ENCODE measurements at places on chromosomes 5 and 9.

GRCh38 chr5:8523501-8523900, 654.6 kb downstream of the MTRR start:
- DNase-seq: no peak
- no peaks in the 10 kb centered on the region for H3K4me1 ChIP-seq
- H3K27ac ChIP-seq: no peak overlapping the region
- no peaks in the 10 kb centered on the region for H3K36me3 ChIP-seq
- H3K27me3 ChIP-seq: no peaks in the 10 kb centered on the region

DNA sequence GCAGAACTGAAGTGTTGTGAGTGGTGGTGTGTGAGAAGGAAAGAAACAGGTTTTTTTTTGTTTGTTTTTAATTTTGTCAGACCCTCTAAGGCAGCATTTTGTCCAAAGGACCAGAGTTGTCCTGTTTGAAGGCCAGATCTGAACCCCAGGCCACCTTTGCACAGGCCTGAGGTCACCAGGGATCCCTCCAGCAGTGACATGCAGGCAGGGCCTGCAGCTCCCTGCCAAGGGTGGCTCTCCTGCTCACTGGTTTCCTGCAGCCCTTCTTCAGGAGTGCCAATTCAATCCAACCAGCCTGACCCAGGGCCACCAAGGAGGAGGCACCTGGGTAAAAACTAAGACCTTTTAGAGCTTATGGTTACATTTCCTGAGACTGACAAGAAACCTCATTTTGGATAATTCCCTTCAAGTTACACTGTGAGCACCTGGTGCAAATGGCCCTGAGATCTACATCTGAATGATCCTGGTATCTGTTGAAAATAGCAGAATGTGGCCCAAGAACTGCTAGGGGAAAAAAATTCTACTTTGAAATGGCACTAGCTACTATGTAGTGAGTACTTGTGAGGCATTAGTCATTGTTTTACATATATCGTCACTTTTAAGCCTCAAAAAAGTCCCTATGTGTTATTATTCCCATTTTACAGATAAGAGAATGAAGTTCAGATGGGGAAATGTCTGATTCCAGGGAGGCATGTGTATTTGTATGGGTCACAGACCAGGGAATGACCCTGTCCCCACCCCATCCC, 33.5 kb upstream of the SMU1 start:
- no peak overlapping the region for H3K4me3 ChIP-seq
- peaks cover 4% of the 10 kb centered on the region for H3K4me1 ChIP-seq
- no peak overlapping the region for H3K27ac ChIP-seq

DNA sequence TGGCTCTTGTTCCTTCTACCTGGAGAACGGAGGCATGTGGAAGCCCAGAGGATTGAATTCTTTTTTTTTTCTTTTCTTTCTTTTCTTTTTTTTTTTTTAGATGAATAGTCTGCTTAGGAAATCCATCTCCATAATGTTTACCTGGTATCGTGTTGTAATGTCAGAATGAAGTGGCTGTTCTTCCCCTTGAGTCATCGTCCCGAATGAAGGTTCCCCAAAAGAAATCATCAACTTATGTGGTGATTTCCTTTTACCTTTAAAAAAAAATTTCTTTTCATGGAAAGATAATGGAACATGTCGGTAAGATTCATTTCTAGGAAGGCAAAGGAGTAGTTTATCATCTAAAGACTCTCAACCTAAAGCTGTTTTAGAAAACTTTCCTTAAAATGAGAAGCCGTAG, 59.7 kb downstream of the DOCK8 start:
- peaks cover 6% of the 10 kb centered on the region for H3K36me3 ChIP-seq
- H3K27me3 ChIP-seq: no peaks in the 10 kb centered on the region
- no peak for DNase-seq
- no peak overlapping the region for H3K4me3 ChIP-seq
- no peaks in the 10 kb centered on the region for H3K4me1 ChIP-seq
- no peak overlapping the region for H3K27ac ChIP-seq

DNA sequence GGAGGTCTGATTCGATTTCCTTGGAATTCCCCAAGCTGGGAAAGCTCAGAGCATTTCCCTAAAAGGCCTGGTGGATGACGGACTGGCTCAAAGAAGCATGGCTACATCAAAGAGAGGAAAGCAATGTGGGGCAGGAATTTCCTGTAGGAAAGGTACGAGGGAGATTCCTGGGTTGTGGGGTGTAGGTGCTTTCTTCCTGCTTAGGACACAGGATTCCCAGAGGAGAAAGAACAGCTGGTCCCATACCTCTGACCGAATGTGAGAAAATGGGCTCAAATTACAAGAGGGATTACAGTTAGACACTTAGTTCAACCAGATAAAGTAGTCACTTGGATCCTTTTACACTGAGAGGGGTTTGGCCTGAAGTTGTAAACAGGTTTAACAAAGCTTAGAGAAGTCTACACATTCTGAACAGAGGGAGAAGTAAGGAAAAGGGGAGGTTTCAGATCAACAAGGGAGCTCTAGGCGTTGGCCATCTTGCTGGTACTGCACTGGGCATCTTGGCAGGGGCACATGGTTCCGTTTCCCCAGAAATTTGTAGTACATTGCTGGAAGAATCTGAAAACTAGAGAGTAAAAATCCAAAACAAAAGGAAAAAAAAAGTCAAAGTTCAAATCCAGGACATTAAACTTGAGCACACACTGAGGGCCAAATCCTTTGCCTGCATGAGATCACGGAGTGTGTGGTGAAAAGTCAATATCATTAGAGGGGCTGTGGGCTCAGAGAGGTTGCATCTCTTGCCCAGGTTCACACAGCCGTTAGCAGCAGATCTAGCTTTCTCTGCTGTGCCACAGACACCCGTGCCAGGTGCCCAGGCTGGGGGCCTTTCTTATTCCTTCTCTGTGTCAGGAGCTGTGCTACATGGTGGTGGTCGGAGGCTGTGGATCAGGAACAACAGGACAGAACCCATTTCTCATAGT, 171.3 kb downstream of the RGS3 start:
- H3K36me3 ChIP-seq: no peaks in the 10 kb centered on the region
- no peaks in the 10 kb centered on the region for H3K27me3 ChIP-seq
- peak overlapping the region; percentile 4 for H3K27ac ChIP-seq

DNA sequence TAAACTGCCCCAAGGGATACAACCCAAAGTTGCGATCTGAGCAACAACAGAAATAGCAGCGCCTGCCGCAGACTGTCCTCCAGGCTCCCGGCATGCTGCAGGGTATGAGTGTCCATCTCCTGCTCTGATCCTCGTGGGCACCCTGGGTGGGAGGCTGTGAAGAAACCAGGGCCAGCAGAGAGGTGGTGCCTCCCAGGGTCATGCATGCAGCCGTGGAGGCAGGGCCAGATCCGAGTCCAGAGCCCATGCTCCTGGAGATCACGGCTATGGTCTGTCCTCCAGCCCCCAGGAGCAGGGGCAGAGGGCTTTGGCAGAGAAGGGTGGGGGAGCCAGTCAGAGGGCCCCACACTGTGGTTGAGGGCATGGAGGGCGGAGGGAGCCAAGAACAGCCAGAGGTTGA, 29.0 kb downstream of the HRH2 start:
- no peak overlapping the region for H3K4me3 ChIP-seq
- peaks cover 12% of the 10 kb centered on the region for H3K4me1 ChIP-seq
- H3K27ac ChIP-seq: no peak overlapping the region

DNA sequence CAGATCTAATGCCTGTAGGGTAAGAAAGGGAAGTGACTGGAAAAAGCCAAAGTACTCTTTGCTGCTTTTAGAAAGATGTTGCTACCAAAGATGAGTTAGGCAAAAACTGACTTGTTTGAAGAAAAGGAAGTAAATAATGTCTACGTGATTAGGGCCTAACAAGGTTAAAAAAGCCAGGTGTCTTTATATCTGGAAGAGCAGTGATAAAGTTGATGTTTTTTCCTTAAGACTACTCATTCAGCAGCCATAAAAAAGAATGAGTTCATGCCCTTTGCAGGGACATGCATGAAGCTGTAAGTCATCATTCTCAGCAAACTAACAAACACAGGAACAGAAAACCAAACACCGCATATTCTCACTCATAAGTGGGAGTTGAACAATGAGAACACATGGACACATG, 13.5 kb upstream of the AMACR start:
- H3K27ac ChIP-seq: no peak overlapping the region
- H3K36me3 ChIP-seq: no peaks in the 10 kb centered on the region
- no peak for DNase-seq
- H3K4me3 ChIP-seq: no peak overlapping the region
- H3K27me3 ChIP-seq: no peaks in the 10 kb centered on the region

DNA sequence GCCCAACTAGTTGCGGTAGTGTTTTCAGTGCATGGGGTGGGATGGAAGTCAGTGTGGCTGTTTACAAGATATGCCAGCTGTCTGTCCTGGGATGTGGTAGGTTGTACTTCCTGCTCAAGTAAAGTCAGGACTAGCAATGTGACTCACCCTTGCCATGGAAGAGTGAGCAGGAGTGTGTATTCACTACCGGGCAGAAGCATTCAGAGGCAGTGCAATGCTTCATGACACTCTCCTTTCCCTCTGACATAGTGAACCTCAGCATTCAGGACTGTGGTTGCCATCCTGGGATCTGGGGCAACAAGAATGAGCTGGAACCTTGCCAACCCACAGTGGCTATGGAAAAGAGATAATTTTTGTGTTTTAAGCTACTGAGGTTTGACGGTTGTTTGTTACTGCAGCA, 68.9 kb downstream of the BOD1 start:
- H3K27me3 ChIP-seq: no peaks in the 10 kb centered on the region
- H3K4me3 ChIP-seq: no peak overlapping the region
- no peaks in the 10 kb centered on the region for H3K4me1 ChIP-seq
- no peak for DNase-seq
- H3K27ac ChIP-seq: no peak overlapping the region

GRCh38 chr5:141869040-141869439, 9.2 kb downstream of the PCDH1 start:
- H3K4me3 ChIP-seq: no peak overlapping the region
- no peak overlapping the region for H3K27ac ChIP-seq
- H3K27me3 ChIP-seq: no peaks in the 10 kb centered on the region

DNA sequence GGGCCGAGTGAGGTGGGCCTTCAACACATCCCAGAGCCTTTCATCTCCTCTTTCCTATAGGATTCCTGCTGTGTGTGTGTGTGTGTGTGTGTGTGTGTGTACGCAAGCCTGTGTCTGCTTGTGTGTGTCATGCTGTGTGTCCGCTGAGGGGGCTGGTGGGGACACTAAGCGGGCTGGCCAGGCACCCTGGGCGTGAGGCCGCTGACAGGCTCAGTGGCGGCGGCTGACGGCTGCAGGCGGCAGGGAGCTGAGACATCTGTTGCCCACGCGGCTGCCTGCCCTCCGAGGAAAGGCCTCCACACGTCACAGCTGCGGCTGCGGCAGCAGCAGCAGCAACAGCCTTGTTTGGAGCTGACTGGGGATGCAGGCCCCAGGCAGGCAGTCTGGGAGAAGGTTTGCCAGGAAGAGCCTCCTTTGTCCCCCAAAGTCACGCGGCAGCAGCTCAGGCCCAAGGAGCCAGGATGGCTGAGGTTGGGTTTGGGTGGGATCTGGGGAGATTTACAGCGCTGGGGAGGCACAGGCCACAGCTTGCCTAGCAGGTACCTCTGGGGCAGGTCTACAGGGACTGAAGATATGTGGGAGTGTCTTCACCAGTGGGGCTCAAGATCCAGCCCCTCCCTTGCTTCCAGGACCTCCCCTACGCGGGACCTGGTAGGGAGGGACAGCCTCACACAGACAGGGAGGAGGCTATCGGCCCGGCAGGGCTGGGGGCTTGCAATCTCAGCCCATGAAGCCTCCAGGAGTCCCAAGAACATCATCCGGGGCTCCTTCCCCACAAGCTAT, 1.8 kb downstream of the PDLIM4 start:
- H3K27ac ChIP-seq: peak overlapping the region; percentile 88
- peaks cover 12% of the 10 kb centered on the region for H3K27me3 ChIP-seq
- no peaks in the 10 kb centered on the region for H3K36me3 ChIP-seq
- H3K4me3 ChIP-seq: no peak overlapping the region
- peak; percentile 53 for DNase-seq
